ENCODE measurements at places on chromosomes 1 and 21. TPM values are rescaled to one million over a fixed set of nuclear protein-coding genes. Genes with fewer than 3 reads are reported as not detected.

GRCh38 chr1:165807613-165808012 lies 19.8 kb upstream of the UCK2 start:
- no peaks in the 10 kb centered on the region for H3K4me1 ChIP-seq
- no peak overlapping the region for H3K4me3 ChIP-seq
- no peaks in the 10 kb centered on the region for H3K27me3 ChIP-seq
- no peak overlapping the region for H3K27ac ChIP-seq
- no peaks in the 10 kb centered on the region for H3K36me3 ChIP-seq

The AGBL4 gene
- 1.5 TPM for total RNA-seq

DNA sequence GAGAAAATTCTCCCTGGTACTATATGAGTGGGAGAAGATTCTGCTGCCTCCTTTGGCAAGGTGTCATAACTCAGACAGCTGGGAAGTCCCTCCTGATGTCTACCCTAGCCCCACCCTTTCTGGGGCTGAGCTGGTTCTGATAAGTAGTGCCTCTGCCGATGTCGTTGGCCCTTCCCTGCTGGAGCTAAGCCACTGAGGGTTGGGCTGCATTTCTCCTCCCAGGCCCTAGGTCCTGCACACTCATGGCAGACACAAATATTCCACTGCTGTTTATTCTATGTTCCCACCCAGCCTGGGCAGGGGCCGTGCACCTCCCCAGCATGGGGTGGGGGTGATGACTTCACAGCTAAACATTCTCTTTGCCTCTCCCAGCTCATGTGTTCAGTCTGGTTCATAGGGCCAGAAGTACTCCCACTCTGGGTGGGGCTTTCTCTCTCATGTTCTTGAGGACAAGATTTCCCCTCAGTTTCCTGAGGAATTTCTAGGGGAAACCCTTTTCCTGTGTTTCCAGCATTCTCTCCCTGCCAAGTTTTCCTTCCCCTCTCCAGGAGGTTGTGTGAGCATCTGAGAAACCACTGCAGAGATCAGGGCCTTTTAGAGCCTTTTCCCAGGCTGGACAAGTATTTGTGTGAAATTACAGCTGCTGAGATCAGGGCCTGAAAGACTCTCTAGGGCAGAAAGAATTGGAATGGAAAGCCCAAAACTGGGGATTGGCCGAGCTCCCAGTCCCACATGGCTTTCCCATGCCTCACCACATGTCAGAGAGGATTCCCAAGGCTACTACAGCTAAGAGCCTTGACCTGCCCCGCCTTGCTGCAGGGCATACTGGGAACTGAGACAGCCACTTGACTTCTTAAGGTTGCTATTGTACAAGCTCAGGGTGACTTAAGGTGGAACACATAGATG lies 66.2 kb downstream of the ATP2B4 start:
- H3K36me3 ChIP-seq: no peaks in the 10 kb centered on the region
- no peak overlapping the region for H3K27ac ChIP-seq

DNA sequence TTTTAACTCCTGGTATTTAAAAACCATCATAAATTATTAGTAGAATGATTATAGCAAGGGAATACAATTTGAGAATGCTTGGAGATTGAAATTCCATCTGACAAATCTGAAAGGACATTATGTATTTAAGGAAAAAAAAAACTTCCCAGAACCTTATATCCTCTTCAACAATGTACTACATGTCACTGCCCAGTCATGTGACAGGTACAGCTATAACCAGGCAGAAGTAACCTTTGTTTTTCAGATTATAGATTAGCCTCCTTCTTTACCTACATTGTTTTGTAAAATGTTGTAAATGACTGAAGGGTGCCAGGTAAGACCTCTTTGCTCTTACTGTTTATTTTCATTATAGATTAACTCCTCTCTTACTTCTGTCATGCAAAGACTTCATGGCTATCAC lies 96.9 kb downstream of the KCNJ6 start:
- no peaks in the 10 kb centered on the region for H3K36me3 ChIP-seq
- no peak overlapping the region for H3K4me3 ChIP-seq
- DNase-seq: no peak

The GPR52 gene
- total RNA-seq: 0.84 TPM

The CFHR4 gene
- not detected for total RNA-seq

DNA sequence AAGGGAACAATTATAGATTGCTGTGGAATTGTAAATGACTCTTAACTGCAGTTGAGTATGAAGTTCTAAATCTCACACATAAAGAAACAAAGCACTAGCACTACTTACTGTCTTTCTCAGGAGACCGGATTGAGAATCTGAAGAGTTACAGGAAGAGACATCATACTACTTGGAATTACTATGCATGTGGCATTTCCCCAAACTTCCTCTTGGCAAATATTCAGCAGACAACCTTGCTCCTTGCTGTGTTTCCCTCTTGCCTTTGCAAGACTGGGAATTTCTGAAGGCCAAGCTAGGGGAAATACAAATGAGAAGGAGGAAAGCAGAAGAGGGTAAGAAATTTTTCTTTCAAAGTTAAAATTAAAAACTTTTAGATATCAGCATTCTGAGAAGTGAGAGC lies 173.6 kb upstream of the KCTD3 start:
- no peak for DNase-seq
- H3K36me3 ChIP-seq: no peaks in the 10 kb centered on the region
- no peaks in the 10 kb centered on the region for H3K27me3 ChIP-seq
- no peak overlapping the region for H3K4me3 ChIP-seq

GRCh38 chr1:8604041-8604945 lies 213.1 kb downstream of the RERE start:
- DNase-seq: no peak
- H3K4me3 ChIP-seq: no peak overlapping the region
- H3K4me1 ChIP-seq: peaks cover 18% of the 10 kb centered on the region
- H3K27me3 ChIP-seq: no peaks in the 10 kb centered on the region

DNA sequence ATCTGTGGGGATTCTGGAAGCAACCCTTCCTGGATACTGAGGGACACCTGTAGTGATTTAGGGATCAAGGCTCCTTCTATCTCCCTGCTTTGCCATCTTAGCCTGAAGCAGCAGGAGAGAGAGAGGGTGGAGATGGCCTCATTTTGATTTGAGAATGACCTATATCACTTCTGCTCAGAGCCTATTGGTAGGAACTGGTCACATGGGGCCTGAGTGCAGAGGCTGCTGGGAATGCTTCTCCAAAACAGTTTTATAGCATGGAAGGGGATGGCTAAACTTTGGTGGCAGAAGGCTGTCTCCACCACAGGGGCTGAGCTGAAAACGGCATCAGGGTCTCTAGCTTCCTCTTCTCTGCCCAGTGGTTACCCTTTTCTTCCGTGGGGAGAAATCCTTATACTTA lies 105.8 kb downstream of the TBX19 start:
- H3K4me1 ChIP-seq: peaks cover 6% of the 10 kb centered on the region
- H3K4me3 ChIP-seq: no peak overlapping the region
- H3K36me3 ChIP-seq: no peaks in the 10 kb centered on the region

All from neural progenitor cell (in vitro differentiated cells).